ENCODE measurements at places on chromosomes 11 and 22.

DNA sequence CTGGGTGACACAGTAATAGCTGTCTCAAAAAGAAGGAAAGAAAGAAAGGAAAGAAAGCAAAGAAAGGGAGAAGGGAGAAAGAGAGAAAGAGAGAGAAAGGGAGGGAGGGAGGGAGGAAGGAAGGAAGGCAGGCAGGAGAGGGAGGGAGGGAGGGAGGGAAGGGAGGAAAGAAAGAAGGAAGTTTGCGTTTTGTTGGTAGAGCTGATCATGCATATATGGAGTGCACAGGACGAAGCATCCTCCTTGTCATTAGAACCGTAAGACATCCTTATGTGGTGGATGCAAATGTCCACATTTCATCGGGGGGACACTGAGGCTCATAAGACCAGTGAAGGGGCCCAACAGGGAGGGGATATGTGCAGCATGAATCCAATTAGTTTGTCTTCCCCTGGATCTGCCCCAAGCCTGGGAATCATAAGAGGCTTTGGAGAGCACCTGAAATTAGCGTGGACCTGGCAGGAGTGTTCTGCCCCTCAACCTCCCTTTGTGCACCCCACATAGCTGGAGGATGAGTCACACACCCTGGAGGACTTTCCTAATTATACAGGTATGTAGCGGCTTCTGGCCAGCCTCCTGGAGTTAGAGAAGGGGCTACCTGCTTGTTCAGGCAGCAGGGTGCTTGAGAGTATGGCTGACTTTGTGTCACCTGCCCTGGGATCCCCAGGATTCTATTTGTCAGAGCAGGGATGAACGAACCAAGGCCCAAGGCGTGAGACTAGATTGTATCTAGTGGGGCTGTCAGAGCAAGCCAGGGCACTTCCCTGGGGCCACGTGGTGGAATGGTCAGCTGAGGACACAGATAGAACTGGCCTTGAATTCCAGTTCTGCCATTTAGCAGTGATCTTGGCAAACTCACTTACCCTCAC, 119.7 kb upstream of the CD82 start:
- DNase-seq = no peak

DNA sequence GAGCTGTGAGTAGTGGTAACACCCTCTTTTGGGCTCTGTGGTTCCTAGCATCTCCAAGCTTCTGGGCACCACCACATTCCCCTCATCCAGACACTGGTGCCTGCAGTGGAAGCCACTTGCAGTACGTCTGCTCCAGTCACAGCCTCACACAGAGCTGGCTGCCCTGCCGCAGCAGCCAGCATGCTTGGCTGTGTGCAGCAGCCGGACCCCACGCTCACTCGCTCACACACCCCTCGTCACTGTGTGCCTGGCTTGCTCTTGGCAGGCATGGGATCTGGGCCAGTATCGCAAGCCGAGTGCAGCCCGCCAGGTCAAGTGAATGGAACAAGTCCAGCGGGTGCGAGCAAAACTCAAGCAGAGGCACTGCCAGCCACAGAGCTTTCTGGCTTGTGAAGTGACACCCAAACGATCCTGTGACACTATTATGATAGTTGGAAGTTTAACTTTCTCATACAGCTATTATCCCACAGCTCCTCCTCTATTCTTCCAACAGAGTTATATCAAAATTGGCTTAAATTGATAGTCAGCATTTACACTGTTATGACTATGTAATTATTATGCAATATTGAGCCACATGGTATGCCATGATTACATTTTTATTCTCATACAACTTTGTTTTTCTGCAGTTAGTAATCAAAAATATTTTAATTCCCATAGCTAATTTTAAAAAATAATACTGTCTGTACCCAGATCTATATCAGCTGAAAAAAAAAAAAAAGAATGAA, 89.0 kb downstream of the CCDC73 start:
- no peak for DNase-seq

DNA sequence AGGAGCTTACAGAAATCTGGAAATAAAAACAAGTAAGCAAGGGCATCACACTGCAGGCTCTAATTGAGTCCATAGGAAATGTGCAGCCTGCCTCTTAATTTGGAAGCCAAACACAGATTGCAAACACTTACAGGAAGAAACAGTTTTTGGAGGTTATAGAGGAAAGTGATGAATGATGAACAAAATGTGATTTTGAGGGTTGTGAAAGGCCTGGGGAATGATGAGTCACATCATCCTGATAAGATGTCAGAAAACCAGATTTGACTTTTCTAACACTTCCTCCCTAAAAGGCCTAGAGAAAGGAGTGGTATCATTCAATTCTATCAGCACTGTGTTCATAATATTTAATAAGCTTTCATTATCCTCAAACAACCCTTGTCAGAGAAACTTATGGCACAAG, 96.6 kb upstream of the POU2AF2 start:
- DNase-seq = no peak

GRCh38 chr11:120078397-120078796, 59.5 kb downstream of the TRIM29 start:
- DNase-seq = no peak

DNA sequence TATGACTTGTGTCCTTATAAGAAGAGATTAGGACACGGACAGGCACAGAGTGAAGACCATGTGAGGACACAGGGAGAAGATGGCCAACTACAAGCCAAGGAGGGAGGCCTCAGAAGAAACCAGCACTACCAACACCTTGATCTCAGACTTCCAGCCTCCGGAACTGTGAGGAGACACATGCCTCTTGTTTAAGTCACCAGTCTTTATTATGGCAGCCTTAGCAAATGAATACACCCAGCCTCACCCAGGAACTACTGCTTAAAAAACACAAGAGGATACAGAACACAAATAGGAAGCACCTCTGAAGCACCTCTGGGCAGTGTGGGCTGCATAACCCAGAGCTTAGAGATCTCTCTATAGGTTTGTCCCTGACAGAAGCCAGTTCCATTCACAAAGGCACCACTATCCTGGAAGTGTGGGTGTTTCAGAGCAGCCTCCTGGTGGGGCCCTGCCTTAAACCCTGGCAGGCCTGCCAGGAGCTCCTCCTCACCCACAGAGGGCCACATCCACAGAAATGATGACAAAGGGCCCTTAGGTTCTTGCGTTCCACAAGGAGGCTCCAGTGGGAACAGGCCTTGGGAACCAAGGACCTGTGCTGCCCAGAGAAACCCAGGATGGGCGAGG, 58.8 kb downstream of the CHRDL2 start:
- DNase-seq = no peak

DNA sequence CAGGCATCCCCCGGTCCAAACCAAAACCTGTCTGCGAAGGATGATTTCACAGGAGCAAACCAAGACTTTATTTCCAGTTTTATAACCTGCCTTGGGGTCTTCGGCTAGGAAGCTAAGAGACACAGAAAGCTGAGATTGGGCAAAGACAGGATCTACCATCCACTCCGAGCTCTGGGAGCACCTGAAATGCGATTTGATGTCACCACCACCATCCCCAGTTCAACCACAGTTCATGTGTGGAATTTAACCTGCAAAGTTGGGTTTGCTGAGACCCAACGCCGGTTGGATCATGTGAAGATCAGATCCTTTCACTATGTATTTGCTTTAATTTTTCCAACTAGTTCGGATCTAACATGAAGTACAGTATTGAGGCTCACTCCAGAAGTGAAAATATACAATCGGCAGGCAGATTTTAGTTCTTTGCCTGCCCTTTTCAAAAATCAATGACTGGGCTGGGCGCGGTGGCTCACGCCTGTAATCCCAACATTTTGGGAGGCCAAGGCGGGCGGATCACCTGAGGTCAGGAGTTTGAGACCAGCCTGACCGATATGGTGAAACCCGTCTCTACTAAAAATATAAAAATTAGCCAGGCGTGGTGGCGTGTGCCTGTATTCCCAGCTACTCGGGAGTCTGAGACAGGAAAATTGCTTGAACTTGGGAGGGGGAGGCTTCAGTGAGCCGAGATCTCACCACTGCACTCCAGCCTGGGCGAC, 1.4 kb upstream of the C11orf24 start:
- no peak for DNase-seq

DNA sequence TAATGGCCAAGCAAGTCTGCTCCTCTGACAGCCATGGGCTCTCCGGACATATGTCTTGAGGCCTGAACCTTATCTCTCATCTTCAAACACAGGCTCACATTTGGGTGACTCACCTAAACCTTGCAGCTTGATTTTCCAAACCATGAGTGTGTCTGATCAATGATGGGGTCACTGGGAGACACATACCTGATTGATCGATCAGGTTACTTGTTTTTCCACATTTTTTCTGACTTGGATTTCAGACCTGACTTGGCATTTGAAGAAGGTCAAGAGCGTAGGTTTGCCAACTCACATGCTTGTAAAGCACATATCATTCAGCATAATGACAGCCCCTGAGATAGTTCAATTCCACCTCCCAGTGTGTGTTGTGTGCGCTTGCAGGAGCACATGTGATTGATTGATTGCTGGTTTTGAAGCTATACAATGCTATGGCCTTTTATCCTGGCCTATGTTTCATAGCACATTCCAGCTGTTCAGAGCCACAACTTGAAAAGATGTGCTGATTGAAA, 116.7 kb upstream of the KIRREL3 start:
- no peak for DNase-seq

- DNase-seq = no peak
These were observed 71.8 kb upstream of the PITPNB start for GRCh38 chr22:27990879-27991278.

GRCh38 chr11:3189196-3189843, 24.2 kb upstream of the OSBPL5 start:
- DNase-seq = no peak

DNA sequence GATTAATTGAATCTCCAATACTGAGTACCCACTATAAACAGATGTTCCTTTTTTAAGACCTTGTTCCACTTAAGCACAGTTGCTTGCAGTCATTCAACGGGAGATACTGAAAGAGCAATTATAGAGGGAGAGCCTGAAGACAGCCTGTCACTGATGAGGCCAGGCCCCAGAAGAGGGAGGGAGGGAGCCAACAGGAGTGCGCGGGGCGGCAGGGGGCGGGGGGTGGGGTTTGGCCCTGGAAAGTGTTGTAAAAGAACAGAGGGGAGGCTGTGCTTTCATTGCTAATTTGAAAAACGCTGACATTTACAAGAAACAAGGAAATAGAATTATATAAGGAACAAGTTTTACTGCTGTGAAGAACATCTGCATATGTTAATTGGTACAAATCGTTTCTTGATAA, 53.1 kb downstream of the MAP6 start:
- DNase-seq = no peak

- no peak for DNase-seq
These were observed 45.5 kb downstream of the ARL14EP start for GRCh38 chr11:30368394-30368793.

DNA sequence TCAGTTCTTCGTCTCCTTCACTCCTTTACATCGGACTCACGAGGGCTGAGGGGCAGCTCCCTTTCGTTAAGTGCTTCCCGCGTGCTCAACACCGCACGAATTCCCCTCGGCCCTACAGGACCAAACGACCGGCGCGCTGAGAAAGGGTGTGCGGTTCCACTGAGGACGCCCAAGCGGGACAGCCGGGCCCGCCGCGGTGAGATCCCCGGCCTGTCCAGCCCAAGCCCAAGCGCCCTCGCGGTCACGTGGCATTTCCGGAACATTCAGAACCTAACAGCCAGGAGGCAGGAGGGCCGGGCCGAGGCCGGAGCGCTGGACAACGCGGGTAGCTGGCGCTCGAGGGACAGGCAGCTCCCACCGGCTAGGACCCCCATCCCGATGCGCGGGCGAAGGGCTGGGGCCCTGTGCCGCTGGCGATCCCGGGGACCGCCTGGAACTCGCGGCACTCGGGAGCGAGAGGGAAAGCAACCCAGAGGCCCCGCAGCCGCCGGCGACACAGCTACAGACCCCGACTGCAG, 737 bp upstream of the STIP1 start:
- DNase-seq = no peak

DNA sequence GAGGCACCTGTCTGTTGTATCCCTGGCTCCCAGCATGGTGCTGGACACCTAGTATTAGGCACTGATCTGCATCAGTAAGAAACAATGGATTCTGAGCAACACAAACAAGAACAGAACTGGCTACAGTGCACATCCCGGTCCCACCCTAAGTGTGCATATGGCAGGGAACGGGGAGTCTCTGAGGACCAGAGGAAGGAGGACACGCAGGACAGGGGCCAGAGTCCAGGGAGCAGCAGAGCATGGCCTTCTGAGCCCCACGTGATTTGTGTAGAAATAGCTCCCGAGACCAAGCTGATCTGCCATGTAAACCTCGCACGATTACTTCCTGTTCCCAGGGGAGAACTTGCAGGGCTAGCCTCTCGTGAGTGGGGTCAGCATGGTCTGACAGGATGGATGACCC, 12.7 kb upstream of the SNX32 start:
- DNase-seq = no peak

DNA sequence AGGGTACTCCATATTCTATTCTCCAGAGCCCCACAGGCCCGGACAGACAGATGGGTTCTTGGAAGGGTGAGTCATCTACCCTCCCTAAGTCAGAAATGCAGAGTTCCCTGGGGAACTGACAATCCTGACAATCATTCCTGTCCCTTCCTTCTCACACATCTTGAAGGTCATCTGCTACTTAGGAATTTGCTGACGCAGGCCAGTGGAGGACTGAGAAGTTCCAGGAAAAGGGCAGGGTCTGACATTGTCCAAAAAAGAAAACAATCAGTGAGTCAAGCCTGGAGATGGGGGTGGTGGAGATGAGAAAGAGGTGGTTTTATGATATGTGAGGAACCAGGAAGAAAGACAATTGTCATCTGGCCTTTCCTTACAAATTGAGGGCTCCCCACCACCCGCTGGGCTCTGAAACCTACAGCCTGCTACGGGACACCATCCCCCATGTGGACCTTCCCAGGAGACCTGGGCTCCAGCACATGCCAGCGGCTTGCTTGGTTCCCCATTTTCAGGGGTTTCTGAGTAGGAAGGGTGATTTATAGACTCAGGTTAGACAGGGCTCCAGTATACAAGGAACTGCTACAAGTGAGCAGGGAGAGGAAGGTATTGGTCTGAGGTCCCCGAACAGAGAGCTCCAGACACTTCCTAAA, 12.9 kb downstream of the CD59 start:
- no peak for DNase-seq

GRCh38 chr11:122004446-122004845, 111.6 kb downstream of the BLID start:
- DNase-seq = no peak

GRCh38 chr22:46328797-46329196, 6.7 kb upstream of the TRMU start:
- DNase-seq = no peak

- DNase-seq = no peak
These were observed 13.1 kb upstream of the ACCSL start for GRCh38 chr11:44034639-44035038.

DNA sequence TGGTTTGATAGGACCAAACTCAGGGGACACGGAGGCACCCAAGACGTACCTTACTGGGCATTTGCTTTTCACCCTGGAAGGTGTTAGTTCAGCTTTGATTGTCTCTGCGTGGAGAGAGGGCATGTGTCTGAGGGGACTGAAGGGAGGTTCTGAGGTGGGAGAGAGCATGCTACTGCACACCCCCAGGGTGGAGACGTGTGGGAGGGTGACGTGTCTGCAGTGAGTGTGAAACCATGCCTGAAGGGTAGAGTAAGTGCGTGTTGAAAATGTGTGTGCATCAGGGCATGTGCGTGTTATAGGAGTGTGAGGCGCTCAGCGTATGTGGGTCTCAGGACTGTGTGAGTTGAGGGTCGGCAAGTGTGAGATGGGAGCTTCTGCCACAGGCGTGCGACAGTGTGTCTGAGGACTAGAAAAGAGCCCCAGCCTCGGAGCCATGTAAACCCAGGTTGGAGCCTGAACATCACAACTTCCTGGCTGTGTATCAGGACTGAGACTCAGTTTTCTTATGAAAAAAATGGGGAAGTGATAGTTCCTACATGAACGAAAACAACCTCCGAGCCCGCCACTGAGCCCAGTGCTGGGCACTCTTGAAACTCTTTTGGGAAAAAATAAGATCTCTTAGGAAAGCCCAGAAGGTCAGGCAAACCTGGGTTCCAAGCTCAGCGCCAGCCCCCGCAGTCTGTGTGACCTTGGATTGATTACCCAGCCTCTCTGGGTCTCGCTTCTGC, 11.8 kb upstream of the KCNJ11 start:
- no peak for DNase-seq
